ENCODE measurements at places on chromosomes 5 and 9. TPM values are rescaled to one million over a fixed set of nuclear protein-coding genes. Genes with fewer than 3 reads are reported as not detected.
A peak's percentile ranks its signal among the peaks of the same experiment; 100 is the strongest.

DNA sequence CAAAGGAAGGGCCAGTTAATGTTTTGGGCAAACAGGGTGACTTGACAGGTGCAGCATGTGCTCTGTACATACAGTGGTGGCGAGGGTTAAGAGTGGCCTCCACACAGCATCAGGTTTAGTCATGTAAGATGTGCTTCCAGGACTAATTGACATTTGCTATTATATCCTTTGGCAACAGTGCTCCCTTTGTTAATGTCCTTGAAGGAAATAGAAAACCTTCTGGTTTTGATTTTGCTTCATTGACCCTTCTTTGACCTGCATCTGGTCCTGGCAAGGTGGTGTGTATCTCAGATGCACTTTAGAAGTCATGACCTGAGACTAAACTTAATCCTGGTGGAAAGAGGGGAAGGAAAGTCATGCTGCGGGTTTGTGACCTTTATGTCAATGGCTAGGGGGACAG lies 440.0 kb downstream of the ENC1 start:
- no peak for DNase-seq

GRCh38 chr5:120043431-120043830 lies 414.1 kb downstream of the FAM170A start:
- DNase-seq, result no peak

DNA sequence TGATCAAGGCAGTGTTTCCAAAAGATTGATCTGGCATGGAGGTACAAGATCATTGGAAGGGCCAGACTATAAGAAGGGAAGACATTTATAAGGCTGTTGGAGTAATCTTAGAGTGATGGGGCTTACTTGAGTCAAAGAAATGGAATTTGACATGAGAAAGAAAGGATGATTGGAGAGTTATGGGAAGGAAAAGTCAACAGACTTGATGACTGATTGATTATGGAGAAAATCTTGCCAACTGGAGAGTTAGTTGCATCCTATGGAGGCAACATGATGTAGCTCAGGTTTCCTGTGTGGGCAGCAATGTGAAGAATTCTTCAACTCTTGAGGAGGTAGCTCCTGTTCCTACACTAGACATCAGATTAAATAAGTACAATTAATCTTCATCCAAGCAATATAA lies 10.9 kb upstream of the MAST4 start:
- no peak for DNase-seq

- peak; percentile 61 for DNase-seq
Observed at GRCh38 chr9:69471433-69471832, 146.4 kb downstream of the ENTREP1 start.

GRCh38 chr5:35205186-35205585 lies 25.1 kb downstream of the PRLR start:
- no peak for DNase-seq

GRCh38 chr9:135705376-135705775 lies 3.4 kb downstream of the KCNT1 start:
- DNase-seq, result no peak

GRCh38 chr9:28215536-28216299 lies 642.4 kb upstream of the C9orf72 start:
- DNase-seq, result no peak

DNA sequence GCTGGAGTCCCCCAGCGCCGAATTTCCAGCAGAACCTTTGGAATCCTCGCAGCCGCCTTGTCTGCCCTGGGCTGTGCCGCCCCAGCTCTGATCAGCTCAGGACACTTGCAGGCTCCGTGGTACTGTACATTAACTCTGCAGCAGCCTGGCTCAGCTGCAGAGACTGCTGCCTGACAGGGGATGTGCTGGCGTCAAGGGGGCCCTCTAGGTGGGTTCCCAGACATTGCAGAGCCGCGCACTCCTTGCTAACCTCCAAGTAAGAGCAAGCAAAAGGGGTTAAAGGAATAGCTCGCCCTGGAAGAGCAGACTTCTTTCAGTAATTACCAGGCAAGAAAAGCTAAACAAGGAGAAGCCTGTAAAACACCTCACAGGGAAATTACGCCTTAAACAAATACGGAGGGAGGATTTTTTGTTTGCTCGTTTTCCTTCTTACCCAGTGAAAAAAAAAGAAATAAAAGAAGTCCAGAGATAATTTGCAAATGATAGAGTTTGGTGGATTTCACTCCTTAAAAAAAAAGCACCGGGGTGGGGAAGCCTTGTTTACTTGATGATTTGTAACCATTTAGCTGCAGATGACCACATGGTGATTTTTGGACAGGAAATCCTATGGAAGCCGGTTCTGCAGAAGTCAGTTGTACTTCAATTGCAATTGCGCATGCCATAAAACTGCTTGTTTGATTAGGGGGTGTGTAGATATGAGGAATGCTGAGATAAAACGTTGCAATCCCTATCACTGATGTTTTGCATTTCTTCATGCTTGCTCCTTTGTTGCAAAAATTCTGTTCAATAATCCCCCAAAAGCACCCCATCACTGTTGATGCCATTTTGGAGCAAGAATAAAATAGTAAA lies 305.8 kb downstream of the PDE4D start:
- DNase-seq, result no peak

DNA sequence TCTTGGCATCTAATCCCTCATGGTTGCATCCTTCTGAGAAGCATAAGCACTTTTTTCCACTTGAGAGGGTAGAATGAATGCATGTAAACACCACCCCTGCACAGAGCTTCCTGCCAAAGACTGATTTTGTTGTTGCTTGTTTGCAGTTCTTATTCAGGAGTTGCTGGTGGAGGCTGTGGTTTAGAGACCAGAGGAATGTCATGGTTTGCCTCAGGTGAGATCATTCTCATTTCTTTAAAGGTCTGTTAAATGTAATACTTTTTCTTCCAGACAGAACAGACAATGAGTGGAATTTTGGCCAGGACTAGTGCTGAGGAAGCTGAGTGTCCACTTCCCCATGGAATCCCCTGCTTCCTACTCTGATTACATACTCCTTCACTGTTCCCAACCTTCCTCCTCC lies 3.2 kb upstream of the TNC start:
- no peak for DNase-seq

DNA sequence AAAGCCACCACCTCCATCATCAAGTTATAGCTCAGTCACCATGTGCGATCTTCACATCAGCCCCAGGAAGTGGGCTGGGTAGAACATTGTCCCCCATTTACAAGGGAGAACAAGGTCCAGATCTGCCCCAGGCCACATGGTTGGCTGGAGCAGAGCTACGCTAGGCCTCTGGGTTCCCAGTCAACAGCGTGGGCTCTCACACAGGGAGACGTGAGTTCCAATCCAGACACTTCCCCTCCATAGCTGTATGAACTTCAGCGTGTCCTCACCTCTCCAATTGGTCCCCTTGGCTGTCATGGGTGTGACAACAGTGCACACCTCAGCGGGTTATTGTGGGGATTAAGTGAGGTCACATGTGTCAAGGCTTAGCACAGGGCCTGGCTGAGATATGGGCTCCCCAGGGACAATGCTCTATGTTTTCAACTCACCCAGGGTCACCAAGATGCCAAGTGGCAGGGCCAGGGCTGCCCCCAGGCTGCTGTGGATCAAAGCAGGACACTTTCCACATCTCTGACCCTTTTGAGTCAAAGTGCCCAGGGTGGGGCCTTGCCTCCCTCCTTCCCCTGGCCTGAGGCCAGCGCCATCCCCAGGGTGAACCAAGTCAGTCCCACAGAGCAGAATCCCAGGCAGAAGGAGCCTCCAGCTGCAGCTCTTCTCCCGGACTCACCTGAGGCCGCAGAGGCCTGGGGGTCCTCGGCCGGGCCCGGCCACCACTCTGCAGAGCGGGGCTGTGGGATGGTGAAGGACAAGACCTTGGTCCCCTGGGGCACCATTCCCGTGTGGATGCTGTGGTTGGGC lies 19.8 kb downstream of the AKNA start:
- no peak for DNase-seq

- no peak for DNase-seq
Observed at GRCh38 chr9:89236955-89237573, 58.4 kb upstream of the SHC3 start.

DNA sequence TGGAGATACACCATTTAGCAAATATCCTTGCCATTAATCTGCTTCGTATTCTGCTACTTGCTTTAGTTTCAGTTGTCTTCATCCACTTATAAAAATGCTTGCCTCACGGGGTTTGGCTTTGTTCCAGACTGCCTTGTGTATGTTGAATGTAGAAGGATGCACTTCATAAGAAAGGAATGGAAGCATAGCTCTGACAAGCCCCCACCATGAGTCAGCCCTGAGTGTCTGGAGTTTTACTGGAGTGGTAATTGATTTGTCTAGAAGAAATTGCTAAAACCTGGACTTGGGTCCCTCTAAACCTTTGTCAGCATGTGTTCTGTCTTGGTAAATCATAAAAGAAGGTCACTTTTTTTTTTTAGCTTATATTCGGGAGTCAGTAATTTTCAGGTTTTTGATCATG lies 4.6 kb downstream of the TEX48 start:
- peak; percentile 97 for DNase-seq

- DNase-seq, result no peak
Observed at GRCh38 chr9:75664597-75664996, 225.9 kb upstream of the PCSK5 start.

DNA sequence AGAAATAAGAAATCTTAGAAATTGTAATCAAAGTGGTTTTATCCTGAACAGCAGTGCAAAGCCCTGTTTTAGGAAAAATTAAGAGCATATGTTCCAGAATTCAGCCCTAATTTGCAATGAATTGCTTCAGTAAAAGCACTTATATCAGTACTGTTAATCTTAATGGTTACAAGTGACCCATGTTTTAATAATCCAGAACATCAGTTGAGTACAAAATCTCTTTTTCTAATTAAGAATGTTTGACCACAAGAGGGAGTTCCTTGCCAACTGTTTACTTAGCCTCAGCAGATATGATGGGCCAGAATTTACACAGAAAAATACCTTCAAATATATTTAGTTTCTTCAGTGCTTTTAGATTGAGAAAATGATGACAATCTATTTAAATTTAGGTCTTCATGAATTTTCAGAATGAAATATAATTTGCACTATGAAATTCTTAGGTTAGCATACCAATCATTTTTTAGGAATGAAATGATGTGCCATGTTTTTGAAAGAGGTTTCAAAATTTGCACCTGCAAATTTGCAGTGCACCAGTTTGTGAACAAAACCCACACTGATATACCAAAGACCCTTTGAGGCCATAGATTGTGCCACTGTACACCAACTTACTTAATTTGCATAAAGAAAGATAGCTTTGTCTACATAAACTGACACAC lies 926.3 kb upstream of the ARRDC3 start:
- DNase-seq, result peak; percentile 0

- DNase-seq, result no peak
Observed at GRCh38 chr5:172715421-172715780, 55.6 kb downstream of the DUSP1 start.

GRCh38 chr5:3303777-3304176 lies 291.9 kb upstream of the IRX1 start:
- DNase-seq, result no peak

- DNase-seq, result peak; percentile 22
Observed at GRCh38 chr5:66171349-66172344, 27.5 kb downstream of the SREK1 start.

- no peak for DNase-seq
Observed at GRCh38 chr9:125896404-125896803, 149.2 kb downstream of the PBX3 start.

DNA sequence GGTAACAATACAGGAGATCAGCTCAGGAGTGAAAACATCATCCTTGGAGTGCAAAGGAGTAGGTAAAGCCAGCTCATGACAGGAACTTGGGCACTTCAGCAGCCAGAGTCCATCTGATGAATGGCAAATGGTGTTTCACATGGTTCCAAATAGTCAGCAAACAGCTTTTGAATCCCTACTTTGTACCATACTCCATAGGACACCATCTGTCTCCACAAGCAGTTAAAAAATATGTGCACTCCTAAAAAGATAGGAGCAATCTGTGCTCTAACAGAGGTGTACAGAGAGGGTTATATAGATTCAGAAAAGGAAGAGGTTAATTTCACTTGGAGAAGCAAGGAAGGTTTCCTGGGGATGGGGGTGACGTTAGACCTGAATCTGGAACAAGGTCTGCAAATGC lies 21.6 kb upstream of the B4GALT1 start:
- DNase-seq, result no peak

DNA sequence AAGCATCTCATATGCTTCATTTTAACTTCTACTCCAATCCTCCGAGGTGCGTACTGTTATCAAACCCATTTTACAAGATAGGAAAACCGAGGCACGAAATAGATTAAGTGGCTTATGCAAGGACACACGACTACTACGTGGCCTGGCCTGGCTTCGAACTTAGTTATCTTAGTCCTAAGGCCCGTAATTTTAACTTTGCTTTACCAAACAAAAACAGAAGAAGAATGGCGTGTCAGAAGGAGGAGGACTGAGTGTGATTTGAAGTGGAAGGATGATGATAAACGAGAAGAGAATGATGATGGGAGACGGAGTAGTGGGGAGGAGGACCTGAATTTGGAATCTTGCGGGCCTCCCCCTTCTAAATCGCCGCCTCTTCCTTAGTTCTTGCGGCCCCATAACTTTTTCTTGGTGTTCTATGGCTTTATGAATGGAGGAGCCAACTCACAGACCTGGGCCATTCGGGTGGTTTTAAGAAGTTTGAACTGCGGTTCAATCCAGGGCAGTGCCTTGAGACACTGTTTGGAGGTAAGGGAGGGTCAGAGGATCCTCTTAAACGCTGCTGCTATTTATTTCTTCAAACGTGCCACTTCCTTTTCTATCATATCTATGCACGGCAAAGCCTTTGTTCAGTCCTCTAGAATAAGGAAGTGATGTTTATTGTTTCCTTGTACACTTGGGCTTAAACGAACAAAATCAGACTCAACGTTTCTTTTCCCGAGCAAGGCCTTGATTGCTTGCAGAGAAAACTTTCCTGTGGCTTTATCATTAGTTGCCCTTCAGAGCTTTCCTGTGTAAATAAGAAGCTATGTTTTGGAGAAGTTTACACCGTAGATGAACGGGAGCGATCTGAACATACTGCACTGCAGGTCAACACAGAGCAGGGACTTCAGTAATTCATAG lies 795 bp downstream of the CNOT8 start:
- DNase-seq, result no peak

GRCh38 chr9:107480386-107480789 lies 9.2 kb downstream of the KLF4 start:
- no peak for DNase-seq

HEMGN gene
- total RNA-seq, result not detected

PCDHA8 gene
- total RNA-seq, result 0.04 TPM

FOXD4 gene
- 0.13 TPM for total RNA-seq

NFIL3 gene
- total RNA-seq, result 4.6 TPM

RABEPK gene
- total RNA-seq, result 44.0 TPM

EGFL7 gene
- total RNA-seq, result 500 TPM

DMRT1 gene
- total RNA-seq, result 0.21 TPM
